Smooth muscle cell of the umbilical artery (primary cell): ENCODE measurements at places on chromosomes 13 and 19. TPM values are rescaled to one million over a fixed set of nuclear protein-coding genes. Genes with fewer than 3 reads are reported as not detected.

HS6ST3 gene
- total RNA-seq, result under 0.01 TPM in 1 of 2 replicates, not detected in the other

WDR62 gene
- 0.59 and 4.6 TPM in 2 replicates for total RNA-seq

ZNF600 gene
- total RNA-seq, result 3.0 and 3.7 TPM in 2 replicates

NXNL1 gene
- total RNA-seq, result not detected in 2 replicates

GGN gene
- 0.30 and 0.88 TPM in 2 replicates for total RNA-seq

FGF21 gene
- total RNA-seq, result not detected in 2 replicates

IL11 gene
- total RNA-seq, result 14.4 and 33.9 TPM in 2 replicates

GPR183 gene
- total RNA-seq, result 0.05 TPM in 1 of 2 replicates, not detected in the other

CD209 gene
- total RNA-seq, result not detected in 2 replicates

RAB3A gene
- 3.6 and 4.0 TPM in 2 replicates for total RNA-seq

FPR2 gene
- total RNA-seq, result 0.05 and 0.30 TPM in 2 replicates

ANGPTL8 gene
- not detected in 2 replicates for total RNA-seq

NPAS1 gene
- 0.09 and 0.30 TPM in 2 replicates for total RNA-seq

NCCRP1 gene
- not detected in 2 replicates for total RNA-seq

ATP7B gene
- 5.3 and 8.9 TPM in 2 replicates for total RNA-seq

ZNF418 gene
- 5.9 and 6.4 TPM in 2 replicates for total RNA-seq

HSPBP1 gene
- total RNA-seq, result 22.9 and 34.8 TPM in 2 replicates

C19orf67 gene
- total RNA-seq, result not detected in 2 replicates

LILRB5 gene
- not detected in 2 replicates for total RNA-seq

METTL21C gene
- not detected in 2 replicates for total RNA-seq

PSG2 gene
- total RNA-seq, result not detected in 2 replicates

TMC4 gene
- under 0.01 and 0.60 TPM in 2 replicates for total RNA-seq

GPC6 gene
- total RNA-seq, result 139 and 333 TPM in 2 replicates

ZNF541 gene
- total RNA-seq, result 0.05 and 0.89 TPM in 2 replicates

TSSK6 gene
- 1.2 and 2.1 TPM in 2 replicates for total RNA-seq

SPACA4 gene
- not detected in 2 replicates for total RNA-seq

ACER1 gene
- total RNA-seq, result 0.09 TPM in 1 of 2 replicates, not detected in the other
